ENCODE measurements at places on chromosomes 12 and 14. TPM values are rescaled to one million over a fixed set of nuclear protein-coding genes. Genes with fewer than 3 reads are reported as not detected.

The KLRB1 gene
- 3.0 TPM for total RNA-seq

The TPCN1 gene
- 84.0 TPM for total RNA-seq

The VRTN gene
- not detected for total RNA-seq

DNA sequence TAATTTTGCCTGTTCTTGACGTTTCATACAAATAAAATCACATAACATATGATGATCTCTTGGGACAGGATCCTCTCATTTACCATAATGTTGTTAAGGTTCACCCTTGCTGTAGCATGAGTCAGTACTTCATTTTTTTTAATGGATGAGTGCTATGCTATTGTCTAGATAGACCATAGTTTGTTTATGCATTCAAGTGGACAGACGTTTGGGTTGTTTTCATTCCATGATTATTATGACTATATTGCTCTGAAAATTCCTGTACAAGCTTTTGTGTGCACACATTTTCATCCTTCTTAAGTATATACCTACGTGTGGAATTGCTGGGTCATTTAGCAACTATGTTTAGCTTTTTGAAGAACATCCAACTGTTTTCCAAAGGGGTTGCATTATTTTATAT, 325.6 kb upstream of the TMEM132C start:
- DNase-seq, result no peak
- H3K4me1 ChIP-seq, result no peaks in the 10 kb centered on the region
- no peak overlapping the region for H3K27ac ChIP-seq
- H3K4me3 ChIP-seq, result no peak overlapping the region
- H3K36me3 ChIP-seq, result no peaks in the 10 kb centered on the region

DNA sequence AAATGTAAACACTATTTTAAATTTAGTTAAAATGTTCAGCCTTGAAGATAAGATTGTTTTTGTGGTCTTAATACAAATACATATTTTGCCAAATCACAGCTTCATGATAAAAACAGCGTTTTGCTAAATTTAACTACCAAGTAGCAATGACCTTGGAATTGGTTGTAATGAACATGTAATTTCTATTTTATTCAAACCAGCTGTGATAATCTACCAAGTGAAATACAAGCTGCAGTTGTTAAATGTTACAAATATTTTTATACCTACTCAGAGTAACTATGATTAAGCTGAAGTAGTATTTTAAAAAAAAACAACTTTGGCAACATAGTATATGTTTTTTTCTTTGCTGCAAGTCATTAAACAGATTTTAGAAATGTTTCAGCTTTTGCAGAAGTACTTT, 96.2 kb downstream of the CPSF2 start:
- H3K4me3 ChIP-seq, result no peak overlapping the region
- no peaks in the 10 kb centered on the region for H3K4me1 ChIP-seq
- H3K27ac ChIP-seq, result no peak overlapping the region
- H3K27me3 ChIP-seq, result peaks cover 19% of the 10 kb centered on the region
- no peak for DNase-seq

GRCh38 chr14:61524936-61525292, 170.4 kb upstream of the HIF1A start:
- peak overlapping the region; percentile 64 for H3K4me3 ChIP-seq
- no peak for DNase-seq
- peak overlapping the region; percentile 91 for H3K27ac ChIP-seq
- H3K27me3 ChIP-seq, result no peaks in the 10 kb centered on the region
- H3K36me3 ChIP-seq, result peaks cover 38% of the 10 kb centered on the region

DNA sequence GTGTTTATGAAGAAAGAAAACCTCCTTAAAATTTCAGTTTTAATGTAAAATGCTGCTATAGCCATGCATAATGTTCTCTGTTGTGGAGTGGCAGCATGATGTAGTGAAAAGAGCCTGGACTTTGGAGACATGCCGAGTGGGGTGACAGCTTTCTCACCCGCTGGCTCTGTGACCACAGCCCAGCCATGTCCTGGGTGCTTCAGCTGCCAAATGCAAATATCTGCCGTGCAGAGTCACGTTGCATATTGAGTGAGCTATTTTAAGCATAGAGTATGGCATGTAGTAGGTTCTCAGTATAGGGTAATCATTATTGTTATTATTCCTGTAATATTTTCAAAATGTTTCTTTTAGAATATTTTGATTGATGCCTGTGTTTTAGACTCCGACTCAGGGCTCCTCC, 15.5 kb upstream of the TCTN2 start:
- H3K27me3 ChIP-seq, result no peaks in the 10 kb centered on the region
- H3K4me3 ChIP-seq, result no peak overlapping the region
- no peak for DNase-seq
- no peak overlapping the region for H3K27ac ChIP-seq

DNA sequence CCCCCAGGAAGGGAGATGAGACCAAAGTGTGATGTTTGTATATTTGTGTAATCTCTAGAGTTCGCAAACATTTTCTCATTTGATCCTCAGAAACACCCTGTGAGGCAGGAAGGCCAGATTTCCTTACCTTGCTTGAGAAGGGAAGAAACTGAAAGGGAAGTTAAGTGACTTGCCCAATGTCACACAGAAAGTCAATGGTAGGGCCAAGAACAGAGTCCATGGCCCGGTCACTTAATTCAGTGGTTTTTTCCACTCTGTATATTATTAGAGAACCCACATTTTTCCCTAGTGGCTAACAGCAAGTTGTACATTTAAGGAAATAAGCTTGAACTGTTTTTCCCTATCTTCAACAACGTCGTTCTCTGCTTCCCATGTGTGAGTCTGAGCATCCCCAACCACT, 25.6 kb upstream of the CHPT1 start:
- peak overlapping the region; percentile 48 for H3K4me3 ChIP-seq
- peak overlapping the region; percentile 4 for H3K27ac ChIP-seq
- peaks cover 20% of the 10 kb centered on the region for H3K4me1 ChIP-seq
- H3K36me3 ChIP-seq, result no peaks in the 10 kb centered on the region

- no peaks in the 10 kb centered on the region for H3K36me3 ChIP-seq
- peaks cover 26% of the 10 kb centered on the region for H3K4me1 ChIP-seq
- DNase-seq, result no peak
- H3K27ac ChIP-seq, result no peak overlapping the region
- no peak overlapping the region for H3K4me3 ChIP-seq
Observed at GRCh38 chr12:124451016-124451415, 116.4 kb downstream of the NCOR2 start.

Data from activated T-cell treated with anti-CD3 and anti-CD28 coated beads, Interleukin-2, amount 50 U/mL, for 72 hours (primary cell).